ENCODE measurements at places on chromosomes 5 and 9.

DNA sequence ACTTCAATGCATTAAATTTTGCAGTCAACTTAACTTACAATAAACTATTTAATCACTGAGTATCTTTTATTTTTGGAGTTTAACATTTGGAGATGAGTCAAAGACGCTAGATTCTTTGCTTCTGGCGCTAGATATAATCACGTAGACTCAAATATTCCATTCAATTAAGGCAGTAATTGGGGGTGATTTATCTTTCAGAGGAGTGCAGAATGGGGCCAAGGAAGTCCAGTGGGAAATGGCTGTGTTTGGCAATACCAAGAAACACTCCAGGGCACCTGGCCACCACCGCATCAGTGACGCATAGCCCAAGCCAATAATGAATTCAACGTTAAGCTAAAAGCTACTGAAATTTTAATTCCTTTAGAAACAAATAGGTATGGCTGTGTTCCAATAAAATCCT lies 81.2 kb downstream of the PHAX start:
- DNase-seq, result no peak

GRCh38 chr5:122880170-122880689 lies 34.8 kb downstream of the SNX24 start:
- no peak for DNase-seq

- DNase-seq, result no peak
These were observed 344.4 kb downstream of the MAN2A1 start for GRCh38 chr5:110034056-110034600.

GRCh38 chr5:123795688-123796087 lies 283.7 kb downstream of the CSNK1G3 start:
- no peak for DNase-seq

GRCh38 chr9:125119643-125120286 lies 23.6 kb downstream of the SCAI start:
- DNase-seq, result no peak

GRCh38 chr5:169050146-169050571 lies 250.8 kb downstream of the SLIT3 start:
- DNase-seq, result no peak

DNA sequence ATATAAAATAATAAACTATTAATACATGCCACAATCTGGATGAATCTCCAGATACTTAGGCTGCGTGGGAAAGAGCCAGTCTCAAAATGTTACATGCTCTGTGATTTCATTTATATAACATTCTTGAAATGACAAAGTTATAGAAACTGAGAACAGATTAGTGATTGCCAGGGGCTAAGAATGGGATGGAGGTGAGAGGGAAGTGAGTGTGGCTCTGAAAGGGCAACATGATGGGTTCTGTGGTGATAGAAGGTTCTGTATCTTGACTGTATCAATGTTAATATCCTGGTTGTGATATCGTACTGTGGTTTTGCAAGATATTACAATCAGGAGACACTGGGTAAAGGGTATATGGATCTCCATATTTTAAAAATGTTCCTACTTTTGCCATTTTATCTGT lies 50.7 kb downstream of the SPEF2 start:
- DNase-seq, result no peak

DNA sequence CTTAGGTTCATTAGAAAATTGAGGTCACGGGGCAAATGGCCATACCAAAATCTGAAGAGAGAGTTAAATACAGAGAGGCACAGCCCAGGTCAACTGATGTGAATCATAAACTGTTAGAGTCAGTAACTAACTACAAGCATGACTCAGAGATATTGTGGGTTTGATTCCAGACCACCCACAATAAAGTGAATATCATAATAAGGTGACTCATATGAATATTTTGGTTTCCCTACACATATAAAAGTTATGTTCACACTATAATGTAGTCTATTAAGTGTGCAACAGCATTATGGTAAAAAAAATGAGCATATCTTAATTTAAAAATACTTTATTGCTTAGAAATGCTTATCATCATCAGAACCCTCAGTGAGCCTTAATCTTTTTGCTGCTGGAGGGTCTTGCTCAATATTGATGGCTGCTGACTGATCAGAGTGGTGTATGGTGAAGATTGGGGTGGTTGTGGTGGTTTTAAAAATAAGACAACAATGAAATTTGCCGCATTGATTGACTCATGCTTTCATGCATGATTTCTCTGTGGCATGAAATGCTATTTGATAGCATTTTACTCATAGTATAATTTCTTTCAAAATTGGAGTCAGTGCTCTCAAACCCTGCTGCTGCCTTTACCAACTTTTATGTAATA lies 53.1 kb upstream of the EDIL3 start:
- no peak for DNase-seq

- DNase-seq, result no peak
These were observed 10.8 kb downstream of the SARDH start for GRCh38 chr9:133727277-133727875.

All from NCI-H1436 treated with DMSO at 0.1 percent for 48 hours (cell line).